ENCODE measurements at places on chromosomes 7 and 10. TPM values are rescaled to one million over a fixed set of nuclear protein-coding genes. Genes with fewer than 3 reads are reported as not detected.
A peak's percentile ranks its signal among the peaks of the same experiment; 100 is the strongest.

- no peak for DNase-seq
Measured at GRCh38 chr10:126235979-126236851, 152.1 kb downstream of the ADAM12 start.

DNA sequence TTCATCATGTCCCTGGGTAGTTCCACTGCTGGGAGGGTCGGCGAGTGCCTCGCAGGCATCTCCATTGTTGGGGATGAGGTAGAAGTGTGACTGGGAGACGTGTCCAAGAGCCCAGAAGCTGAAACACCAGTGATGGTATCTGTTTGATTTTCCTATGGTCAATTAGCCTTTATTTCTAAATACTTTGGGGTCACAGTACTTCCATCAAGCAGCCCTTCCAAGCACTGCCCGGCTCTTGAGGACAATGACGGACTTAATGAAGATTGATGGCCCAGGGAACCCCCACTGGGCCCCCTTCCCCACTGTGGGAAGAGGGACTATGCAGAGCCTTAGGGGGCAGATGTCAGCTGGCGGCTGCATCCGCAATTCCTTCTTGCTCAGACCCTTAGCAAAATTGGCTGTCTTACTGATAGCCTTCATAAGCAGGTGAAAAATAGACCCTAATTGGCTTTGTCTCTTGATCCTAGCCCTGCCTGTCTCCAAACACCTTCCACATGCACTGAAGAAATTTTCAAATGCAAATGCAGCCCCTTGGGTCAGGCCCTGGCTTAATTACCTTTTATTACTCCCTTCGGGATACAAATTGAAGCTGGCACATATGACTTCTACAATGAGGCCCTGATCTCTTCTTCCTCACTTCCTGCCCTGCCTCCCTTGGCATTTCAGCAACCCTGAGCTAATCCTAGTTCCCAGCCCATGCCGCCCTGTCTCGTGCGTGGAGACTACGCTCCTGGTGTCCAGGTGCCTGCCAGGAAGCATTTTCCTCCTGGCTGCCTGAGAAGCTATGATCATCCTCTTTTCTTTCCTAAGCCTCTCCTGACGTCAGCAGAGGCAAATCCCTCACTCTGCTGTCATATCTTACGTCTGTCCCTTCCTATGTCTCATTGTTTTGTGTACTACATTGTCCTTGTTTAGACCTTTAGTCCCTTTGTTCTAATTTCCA, 124.5 kb upstream of the GDF10 start:
- DNase-seq = no peak

GRCh38 chr7:118418433-118418832, 193.9 kb downstream of the ANKRD7 start:
- DNase-seq = no peak

PTN gene
- total RNA-seq = 1.8 TPM

- DNase-seq = peak; percentile 62
Measured at GRCh38 chr10:69800109-69800508, 1.6 kb upstream of the COL13A1 start.

All from HFFc6 (cell line).